ENCODE measurements at places on chromosomes 1 and 21. TPM values are rescaled to one million over a fixed set of nuclear protein-coding genes. Genes with fewer than 3 reads are reported as not detected.

Gene C2CD2
- 17.2 TPM for total RNA-seq

- DNase-seq: no peak
Measured at GRCh38 chr1:208782186-208782585, 538.0 kb upstream of the PLXNA2 start.

DNA sequence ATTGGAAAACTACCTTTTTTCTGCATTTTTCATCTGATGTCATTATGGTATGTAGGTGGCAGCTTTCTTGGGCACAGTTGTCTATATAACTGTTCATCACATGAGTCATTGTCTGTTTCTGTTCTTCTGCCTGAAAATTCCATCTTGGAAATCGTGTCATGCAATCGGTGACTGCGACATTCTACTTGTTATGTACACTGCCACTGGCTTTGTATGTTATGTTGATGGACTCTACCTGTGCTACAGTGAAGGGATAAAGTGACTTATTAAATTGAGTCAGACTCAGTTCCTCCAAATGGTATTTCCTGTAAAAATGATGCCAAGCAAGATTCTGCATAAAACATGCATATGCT is 8.6 kb downstream of the SMAP2 start:
- no peak for DNase-seq

- no peak for DNase-seq
Measured at GRCh38 chr21:45417951-45418300, 13.0 kb downstream of the COL18A1 start.

DNA sequence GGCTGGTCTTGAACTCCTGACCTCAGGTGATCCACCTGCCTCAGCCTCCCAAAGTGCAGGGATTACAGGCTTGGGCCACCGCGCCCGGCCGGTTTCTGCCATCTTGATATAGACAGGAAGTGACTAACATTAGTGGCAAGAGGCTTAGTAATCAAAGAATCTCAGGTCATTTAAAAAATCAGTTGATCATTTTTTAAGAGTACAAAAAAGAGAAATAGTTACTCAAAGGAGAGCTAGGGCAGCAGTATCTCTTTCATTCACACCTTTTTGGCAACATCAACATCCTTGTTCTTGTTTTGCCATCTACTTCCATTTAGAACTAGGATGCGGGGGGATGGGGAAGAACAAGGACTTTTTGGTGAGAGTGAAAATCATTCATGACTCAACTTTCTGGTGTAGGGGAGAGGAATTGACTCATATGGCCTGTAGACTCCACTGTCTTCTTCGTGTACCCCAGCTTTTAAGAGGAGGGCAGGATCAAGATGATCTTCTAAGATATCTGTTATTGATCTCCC is 8.8 kb downstream of the FCRLB start:
- no peak for DNase-seq

- no peak for DNase-seq
Measured at GRCh38 chr1:202709276-202710041, 795 bp downstream of the SYT2 start.

Measured in H4 (cell line).